ENCODE measurements at places on chromosomes 3 and 15.

DNA sequence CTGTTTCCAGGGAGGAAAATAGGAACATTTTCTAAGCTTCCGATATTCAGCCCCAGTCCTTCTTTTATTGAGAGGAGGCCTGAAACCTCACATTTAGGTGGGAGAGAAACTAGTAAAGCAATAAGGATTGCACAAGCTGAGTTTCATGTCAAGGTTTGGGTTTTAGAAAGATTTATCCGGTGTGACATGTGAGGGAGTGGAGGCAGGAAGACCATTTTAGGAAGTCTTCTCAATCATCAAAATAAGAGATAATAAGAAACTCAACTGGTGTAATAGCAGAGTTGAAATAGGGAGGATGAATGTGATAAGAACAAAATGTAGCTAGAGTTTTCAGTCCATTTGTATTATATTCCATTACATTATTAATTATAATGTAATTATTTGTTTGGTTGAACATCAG, 27.7 kb upstream of the CLDN16 start:
- no peak for DNase-seq

DNA sequence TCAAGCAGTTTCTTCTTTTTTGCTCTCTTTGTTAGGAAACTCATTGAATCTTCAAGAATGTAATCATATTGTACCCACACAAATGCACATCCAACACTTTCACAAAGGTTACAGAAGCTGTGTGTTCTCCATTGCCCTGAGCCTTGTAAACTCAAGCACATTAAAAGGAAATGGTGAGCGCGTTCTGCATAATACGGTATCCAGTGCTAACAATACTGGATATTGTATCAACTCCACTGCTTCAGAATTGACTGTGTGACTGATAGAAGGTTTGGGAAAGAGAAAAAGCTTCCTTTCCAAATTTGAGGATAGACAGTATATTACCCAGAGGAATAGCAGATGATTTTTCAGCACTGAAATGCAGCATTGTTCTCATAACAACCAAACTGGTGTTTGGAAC, 268.9 kb upstream of the RBMS3 start:
- no peak for DNase-seq

DNA sequence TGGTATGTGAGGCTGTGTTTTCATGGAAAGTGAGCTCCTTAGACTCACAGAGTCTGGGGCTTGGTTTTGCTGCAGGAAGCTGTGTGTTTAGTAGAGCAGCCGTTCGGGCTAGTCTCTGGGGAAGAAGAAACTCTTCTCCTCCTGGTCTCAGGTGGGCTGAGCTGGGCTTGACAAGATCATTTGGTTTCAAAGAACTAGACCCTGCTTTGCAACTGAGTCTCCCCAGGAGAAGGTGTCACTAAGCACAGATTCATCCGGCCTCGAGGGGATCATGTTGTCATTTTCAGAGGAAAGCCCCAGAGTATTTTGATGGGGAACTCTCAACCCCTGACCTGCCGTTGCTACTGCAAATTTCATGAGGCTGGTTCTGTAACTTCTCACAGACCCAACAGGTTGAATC, 188.5 kb downstream of the FAM43A start:
- DNase-seq: no peak

GRCh38 chr3:146044046-146044445, 116.9 kb downstream of the PLOD2 start:
- DNase-seq: no peak

GRCh38 chr3:197493049-197493448, 62.7 kb downstream of the BDH1 start:
- no peak for DNase-seq

GRCh38 chr3:190130696-190131095, 10.0 kb upstream of the P3H2 start:
- DNase-seq: no peak

- no peak for DNase-seq
Observed at GRCh38 chr15:42134617-42135245, 21.7 kb downstream of the PLA2G4F start.

- no peak for DNase-seq
Observed at GRCh38 chr3:69753179-69753775, 14.0 kb downstream of the MITF start.

DNA sequence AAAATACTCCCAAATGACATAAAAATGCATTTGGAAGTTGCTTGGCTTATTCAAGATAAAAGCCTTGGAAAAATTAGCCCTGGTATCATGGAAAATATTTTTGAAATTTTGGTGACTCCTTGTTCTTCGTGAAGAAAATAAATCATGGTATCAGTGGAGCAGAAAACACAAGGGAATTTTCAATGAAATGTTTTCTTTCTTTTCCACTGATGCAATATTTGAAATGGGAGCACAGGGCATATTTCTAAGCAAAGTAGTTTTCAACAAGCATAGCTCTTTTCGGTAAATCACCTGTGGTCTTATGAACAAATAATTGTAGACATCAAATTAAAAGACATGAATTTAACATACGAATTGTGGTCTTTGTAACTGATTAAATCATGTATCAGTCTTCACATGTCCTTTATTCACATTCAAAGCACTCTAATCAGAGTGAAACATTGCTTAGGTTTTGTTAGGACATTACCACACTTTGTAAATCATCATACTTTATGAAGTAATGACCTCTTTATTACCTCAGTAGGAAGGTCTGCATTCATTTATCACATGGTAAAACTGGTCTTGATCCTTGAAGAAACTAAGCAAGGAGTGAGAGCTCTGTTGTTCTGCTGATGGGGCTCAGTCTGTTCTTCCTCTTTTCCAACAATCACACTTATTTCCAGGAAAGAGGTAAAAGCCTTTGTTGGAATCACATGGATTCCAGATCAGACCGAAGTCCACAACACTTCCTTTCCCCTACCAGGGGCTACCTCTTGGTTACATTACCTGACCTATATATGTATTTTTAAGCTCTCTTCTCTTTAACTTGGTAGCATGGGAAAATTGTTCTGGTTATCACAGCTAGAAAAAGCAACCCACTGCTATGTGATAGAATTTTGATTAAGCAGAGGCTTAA, 413.5 kb upstream of the THBS1 start:
- DNase-seq: no peak

GRCh38 chr3:114435386-114436115, 141.7 kb downstream of the TIGIT start:
- DNase-seq: no peak
